ENCODE measurements at places on chromosomes 7 and 10.

DNA sequence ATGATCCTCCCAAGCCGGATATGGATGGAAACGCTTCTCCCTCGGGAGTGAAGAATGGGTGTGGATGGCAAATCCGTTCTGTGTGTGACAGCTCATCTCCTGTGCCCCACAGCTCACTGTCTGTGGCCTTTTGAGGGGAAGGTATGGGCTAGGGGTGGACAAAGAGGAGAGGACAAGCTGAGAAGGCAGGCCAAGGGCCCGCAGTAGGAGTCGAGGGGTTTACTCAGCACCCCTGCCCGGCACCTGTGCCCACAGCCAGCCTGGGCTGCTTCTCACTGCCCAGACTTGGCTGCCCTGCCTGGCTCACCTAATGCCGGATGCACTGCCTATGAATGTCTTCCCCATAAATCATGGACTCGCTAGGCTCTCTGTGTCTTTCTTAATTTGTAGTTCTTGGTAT, 503.8 kb downstream of the TCERG1L start:
- peak; percentile 34 for DNase-seq

GRCh38 chr7:2051707-2052656, 180.8 kb downstream of the MAD1L1 start:
- DNase-seq = no peak

DNA sequence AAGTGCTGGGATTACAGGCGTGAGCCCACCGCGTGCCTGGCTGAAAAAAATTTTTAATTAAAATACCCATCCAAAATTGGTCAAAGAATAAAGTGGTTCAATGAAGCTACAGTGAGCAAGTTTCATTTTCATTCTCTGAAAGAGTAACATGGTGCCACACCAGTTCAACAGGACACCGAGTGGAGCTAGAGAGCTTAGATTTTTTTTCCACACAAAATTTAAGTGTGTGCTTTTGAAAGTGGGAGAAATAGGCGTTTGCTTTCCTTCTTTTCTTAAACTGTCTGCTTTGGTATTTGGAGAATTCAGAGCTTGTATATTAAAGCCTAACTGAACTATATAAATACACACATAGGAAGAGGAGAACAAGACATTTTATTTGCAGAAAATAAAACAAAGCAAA, 43.4 kb downstream of the BPGM start:
- DNase-seq = no peak

- peak; percentile 88 for DNase-seq
Observed at GRCh38 chr10:124742413-124743190, 1.6 kb downstream of the FAM53B start.

DNA sequence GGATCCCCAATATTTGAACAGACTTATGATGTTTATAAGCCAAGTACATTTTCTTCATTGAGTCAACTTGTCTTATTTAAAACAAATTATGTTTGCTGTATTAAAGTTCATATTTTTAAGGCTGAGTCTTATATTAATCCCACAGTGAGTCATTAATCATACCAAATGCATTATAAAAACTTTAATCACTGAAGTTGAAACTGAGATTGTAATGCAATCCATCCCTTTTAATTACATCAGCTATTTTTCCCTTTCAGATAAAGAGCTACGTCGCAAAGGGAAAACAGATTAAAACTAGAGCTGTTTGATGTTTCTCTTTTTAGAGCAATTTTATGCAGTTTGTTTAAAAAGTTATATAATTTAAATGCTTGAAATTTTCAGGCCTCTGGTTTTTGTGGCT, 183.0 kb downstream of the ARID5B start:
- DNase-seq = no peak

- DNase-seq = no peak
Observed at GRCh38 chr7:151796091-151796870, 80.6 kb downstream of the PRKAG2 start.

DNA sequence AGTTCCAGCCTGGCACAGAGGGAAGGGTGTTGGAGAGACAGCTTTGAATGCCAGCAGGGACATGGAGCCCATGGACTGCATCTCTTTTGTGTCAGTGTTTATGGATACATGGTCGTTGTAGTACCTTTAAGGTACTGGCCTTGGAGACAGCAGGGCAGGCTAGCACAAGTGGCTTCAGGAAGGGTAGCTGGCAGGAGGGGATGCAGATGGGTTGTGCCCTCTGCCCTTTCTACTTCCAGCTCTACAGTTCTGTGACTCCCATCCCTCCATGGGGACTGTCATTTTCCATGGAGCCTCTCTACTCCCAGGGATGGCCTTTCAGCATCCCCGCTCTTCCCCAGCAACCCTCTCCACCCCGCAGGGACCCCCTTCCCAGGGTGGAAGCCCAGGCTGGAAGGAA, 25.1 kb downstream of the POLL start:
- DNase-seq = no peak

GRCh38 chr7:22402250-22402649, 45.3 kb upstream of the RAPGEF5 start:
- DNase-seq = no peak

GRCh38 chr7:132752431-132752830, 176.2 kb upstream of the PLXNA4 start:
- DNase-seq = no peak

- no peak for DNase-seq
Observed at GRCh38 chr7:92723943-92724342, 112.4 kb downstream of the CDK6 start.

- no peak for DNase-seq
Observed at GRCh38 chr7:33762151-33762910, 143.0 kb upstream of the BMPER start.

GRCh38 chr7:140375892-140376730, 22.2 kb downstream of the SLC37A3 start:
- no peak for DNase-seq
